Lung (tissue), 17 donors: ENCODE measurements at places on chromosomes 11 and 22.

- peak; percentile 52 for DNase-seq
These were observed 67.2 kb downstream of the MICAL3 start for GRCh38 chr22:17957204-17957603.

DNA sequence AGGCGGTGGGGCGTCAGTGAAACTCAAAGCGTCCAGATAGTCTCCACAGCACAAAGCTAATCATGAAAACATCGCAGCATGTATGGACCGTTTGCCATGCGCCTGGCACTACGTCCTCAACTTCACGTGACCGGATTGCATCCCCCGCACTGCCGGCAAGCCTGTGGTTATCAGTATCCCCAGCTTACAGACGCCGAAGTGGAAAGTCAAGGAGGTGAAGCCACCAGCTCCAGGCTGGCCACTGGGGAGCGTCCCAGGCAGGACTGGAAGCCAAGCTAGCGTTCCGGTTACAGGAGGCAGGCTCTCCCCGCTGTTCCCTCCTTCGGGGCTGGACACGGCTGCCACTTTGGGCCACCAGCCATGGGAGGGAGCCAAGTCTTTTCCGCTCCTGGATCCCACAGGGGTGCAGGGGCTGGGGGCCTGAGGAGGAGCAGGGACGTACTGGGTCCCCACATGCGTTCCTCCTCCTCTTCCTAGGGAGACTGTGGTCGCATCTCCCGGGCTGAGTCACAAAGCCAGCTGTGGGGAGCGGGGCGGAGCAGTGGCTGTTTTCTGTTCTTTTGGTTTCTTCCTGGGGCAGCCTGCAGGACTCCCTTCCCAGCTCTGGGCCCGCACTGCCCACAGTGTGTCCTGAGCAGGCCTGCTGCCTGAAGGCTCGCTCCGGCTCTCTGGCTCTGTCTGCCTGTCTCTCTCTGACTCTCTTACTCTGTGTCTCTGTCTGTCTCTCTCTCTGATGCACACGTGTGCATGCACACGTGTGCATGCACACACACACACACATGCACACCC, 4.3 kb upstream of the OSBPL5 start:
- DNase-seq, result peak; percentile 59

GRCh38 chr22:35559354-35560005, 18.8 kb downstream of the RASD2 start:
- no peak for DNase-seq

DNA sequence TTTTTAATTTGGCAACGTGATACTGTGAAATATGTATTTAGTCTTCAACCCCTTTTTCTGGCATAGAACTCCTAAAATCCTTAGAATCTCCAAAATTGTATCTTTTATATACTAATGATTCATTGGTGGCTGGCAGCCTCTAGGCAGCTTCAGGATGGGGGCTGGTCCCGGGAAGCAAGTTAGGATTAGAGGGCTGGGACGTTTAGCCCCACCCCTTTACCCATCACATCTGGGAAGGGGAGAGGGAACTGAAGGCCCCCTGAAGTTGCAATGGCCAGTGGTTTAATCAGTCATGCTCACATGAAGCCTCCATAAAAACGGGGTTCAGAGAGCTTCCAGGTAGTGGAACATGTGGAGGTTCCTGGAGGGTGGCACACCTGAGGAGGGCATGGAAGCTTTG, 7.1 kb downstream of the IL17RA start:
- DNase-seq, result no peak

DNA sequence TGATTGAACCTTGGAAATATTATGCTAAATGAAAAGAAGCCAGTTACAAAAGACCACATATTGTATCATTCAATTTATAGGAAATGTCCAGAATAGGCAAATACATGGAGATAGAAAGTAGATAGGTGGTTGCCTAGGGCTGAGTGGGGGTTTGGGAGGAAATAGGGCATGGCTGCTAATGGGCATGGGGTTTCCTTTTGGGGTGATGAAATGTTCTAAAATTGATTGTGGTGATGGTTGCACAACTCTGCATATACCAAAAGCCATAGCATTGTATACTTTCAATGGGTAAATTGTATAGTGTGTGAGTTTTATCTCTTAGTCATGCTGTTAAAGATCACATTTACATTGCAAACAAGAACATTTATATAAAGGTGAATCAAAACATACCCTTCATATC, 48.7 kb downstream of the LDLRAD3 start:
- DNase-seq, result no peak

DNA sequence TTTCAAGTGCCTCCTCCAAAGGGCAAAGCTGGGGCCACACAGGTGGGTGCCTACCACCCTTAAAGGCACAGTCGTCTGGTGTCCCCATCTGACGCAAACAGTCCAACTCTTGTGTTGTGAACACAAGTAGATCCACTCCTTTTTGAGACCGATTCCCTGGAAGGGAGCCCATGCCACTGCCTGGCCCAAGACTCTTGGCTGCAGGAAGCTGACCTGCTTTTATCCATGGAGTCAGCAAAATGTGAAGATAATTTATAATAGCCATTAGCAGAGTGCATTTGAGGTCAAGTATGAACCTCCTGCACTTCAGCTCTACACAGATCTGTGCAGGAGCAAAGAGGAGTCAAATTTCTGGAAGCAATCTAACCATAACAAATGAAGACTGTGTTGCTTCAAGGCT, 68.5 kb downstream of the ADM start:
- no peak for DNase-seq

DNA sequence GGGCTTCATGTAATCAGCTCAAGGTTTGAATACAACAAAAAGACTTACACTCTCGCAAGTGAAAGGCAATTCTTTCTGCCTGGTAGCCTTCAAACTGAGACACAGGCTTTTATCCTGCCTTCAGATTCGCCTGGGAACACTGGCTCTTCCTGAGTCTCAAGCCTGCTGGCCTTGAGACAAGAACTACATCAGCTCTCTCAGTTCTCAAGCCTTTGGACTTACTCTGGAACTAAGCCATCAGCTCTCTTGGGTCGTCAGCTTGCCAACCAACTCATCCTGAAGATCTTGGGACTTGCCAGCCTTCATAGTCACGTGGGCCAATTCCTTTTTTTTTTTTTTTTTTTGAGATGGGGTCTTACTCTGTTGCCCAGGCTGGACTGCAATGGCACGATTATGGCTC, 35.7 kb upstream of the LRRC10B start:
- DNase-seq, result no peak

DNA sequence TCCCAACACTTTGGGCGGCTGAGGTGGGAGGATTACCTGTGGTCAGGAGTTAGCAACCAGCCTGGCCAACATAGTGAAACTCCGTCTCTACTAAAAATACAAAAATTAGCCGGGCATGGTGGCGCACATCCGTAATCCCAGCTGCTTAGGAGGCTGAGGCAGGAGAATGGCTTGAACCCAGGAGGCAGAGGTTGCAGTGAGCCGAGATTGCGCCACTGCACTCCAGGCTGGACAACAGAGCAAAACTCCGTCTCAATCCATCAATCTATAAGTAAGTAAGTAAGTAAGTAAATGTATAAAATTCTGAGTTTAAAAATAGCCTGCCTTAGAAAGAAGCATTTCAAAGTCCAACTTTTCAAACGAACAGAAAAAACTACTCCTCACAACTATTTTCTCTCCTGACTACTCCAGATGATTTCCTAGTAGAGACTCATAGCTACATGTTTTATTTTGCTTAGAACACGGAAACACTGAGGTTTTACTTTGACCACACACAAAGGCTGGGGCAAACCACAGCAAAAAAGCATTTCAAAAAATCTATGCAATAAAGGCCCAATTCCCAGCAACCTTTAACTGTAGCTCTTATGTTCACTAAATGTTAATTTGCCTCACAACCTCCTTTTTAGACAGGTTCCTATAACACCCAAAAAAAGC, 16.3 kb downstream of the SPTY2D1 start:
- DNase-seq, result peak; percentile 10

GRCh38 chr22:47122441-47123000, 360.1 kb downstream of the TBC1D22A start:
- peak; percentile 5 for DNase-seq

- peak; percentile 87 for DNase-seq
These were observed 18.8 kb downstream of the SNX19 start for GRCh38 chr11:130897262-130898182.

DNA sequence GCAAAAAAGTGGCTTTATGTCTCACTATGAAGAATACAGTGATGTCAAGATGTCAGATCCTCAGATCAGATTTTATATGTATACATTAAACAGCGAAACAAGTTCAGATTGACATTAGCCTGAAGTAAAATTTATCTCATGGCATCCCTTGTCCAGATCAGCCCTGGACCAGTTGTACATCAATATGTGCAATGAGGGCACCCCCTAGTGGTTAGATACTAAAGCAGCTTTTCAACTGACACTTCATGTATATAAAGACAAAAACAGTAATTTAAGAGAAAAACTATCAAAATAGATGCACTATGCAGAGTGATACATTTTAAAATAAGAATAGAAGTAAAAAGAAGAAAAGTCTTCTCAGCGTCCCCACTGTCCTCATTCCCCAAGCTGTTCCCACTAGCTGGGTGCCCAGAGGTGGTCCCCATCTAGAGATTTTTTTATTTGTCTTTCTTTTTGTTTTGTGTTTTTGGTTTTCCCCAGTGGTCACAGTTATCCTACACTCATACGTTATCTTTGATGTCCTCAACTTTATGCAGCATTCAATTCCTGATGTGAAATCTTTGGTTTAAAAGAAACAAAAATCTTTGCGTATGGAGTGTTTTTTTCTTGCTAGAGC, 2193.4 kb upstream of the RAG2 start:
- peak; percentile 87 for DNase-seq

DNA sequence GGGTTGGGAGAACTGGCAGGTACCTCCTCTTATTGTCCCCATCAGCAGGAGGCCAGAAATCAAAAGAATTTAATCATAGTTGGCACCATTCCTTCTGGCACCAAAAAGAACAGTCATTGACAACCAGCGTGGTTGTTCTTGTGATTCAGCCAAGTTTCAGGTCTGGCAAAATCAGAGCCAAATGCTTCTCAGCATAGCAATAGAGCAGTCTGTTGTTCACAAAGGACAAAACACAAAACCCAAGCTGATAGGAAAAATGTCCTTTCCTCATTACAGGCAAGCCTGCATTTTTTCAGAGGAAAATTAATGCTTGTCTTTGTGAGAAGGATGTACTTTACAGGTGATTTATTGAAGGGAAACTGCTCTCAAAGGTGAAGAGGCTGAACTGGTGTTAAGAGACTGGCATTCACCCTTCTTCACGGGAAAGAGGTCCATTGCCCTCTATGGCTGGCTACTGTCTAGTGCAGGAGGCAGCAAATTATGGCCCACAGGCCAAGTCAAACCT, 241.8 kb upstream of the ARHGAP42 start:
- DNase-seq, result peak; percentile 18

- DNase-seq, result peak; percentile 44
These were observed 55.7 kb upstream of the CLDN5 start for GRCh38 chr22:19579880-19580279.

DNA sequence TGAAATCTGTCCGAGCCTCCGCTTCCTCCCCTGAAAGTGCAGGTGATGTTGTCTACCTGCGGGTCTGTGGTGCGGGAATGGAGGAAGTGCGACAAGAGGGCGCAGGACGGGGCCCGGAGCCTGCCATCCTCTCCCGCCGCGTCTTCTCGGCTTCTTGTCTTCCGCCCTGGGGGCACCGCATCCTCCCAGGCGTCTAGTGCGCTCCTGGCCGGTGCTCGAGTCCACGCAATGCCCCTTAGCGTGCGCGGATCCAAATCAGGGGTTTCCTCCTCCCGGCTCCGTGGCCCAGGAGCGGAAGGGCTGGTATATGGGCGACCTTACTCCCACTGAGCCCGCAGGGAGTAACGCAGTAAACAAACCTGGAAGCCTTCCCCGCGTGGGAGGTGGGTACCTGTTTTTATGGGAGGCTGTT, 405 bp downstream of the SFI1 start:
- DNase-seq, result no peak

- DNase-seq, result peak; percentile 11
These were observed 66.9 kb downstream of the KCNQ1 start for GRCh38 chr11:2511421-2512369.

GRCh38 chr22:39610766-39611165, 40.2 kb downstream of the CACNA1I start:
- no peak for DNase-seq

- DNase-seq, result no peak
These were observed 264.8 kb downstream of the INSC start for GRCh38 chr11:15379483-15379882.

DNA sequence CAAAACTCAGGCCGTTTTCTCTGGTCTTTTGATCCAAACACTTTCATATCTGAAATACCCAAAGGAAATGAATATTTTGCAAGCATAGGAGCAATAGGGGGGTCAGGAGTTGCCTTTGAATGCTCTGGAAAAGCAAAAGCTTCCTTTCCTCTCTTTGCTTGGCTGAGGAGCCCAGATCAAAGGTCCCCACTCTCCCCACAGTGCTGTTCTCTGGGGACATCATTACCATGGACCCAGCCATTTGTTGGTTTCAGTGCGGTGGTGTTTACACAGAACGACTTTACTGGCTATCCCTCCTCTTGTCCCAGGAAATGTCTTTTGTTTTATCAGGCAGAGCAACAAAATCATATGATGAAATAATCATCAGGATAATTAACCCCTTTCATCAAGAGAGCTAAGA, 1089.1 kb downstream of the TBC1D22A start:
- no peak for DNase-seq

GRCh38 chr11:83464160-83464944, 178.2 kb upstream of the CCDC90B start:
- DNase-seq, result no peak

GRCh38 chr22:18966748-18967147, 30.7 kb upstream of the PRODH start:
- no peak for DNase-seq

GRCh38 chr11:13260201-13260962, 17.2 kb upstream of the BMAL1 start:
- DNase-seq, result no peak
